ENCODE measurements at places on chromosomes 11 and 22. TPM values are rescaled to one million over a fixed set of nuclear protein-coding genes. Genes with fewer than 3 reads are reported as not detected.

Gene OR52B2
- not detected for total RNA-seq

DNA sequence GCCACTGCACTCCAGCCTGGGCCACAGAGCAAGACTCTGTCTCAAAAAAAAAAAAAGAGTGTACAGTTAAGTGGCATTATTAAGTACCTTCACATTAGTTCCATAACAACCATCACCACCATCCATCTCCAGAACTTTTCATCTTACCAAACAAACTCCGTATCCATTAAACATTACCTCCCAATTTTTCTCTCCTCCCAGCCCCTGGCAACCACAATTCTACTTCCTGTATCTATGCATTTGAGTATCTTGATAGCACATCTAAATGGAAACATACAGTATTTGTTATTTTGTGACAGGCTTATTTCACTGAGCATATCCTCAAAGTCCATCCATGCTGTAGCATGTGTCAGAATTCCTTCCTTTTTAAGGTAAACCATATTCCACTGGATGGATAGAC lies 46.8 kb downstream of the DGCR2 start:
- no peak for DNase-seq

DNA sequence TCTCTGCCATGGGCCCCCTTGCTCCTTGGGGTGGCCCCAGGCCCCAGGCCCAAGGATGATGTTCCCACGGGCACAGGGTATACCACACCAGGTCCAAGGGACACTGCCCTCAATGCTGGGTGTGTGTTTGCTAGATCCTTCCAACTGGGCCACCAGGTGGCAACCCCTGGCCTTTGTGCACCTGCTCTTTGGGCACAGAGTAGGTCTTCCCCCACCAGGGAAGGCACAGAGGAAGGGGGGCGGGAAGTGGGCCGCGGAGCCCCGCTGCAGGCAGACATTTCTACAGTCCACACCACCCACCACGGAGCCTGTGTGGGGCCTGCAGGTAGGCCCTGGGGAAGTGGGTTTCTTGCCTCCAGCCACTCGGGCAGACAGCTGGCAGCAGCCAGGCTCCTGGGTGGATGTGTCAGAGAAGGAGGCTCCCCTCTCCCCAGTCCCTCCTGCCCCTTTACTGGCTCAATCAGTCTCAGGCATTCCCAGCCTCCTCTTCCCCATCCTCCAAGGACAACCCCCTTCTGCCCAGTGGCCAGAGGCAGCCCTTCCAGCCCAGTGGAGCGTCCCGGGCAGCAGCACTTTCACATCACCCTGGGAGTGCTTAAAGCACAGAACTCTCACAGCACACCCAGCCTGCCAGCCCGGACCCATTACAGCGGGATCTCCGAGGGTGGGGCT lies 21.6 kb downstream of the MAFF start:
- DNase-seq, result no peak

GRCh38 chr11:61007383-61007955 lies 36.0 kb downstream of the CD6 start:
- DNase-seq, result no peak

DNA sequence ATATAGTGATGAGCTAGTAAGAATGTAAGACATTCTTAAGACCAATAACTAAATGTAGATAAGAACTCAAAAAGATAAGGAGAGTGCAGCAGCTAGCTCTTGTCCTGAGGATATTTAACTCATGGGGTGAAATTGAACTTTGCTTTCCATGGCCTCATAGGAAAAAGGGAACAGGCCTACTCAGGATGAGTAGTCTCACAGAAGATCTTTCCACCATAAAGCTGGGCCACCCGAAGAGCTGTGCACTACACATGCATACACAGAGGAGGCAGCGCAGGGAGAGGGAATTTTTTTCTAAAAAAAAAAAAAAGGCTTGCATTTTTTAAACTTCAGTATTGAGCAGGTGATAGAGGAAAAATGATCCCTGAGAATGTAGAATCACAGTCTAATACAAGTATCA lies 59.9 kb upstream of the CFAP300 start:
- DNase-seq, result no peak

GRCh38 chr11:3149852-3150188 lies 15.3 kb downstream of the OSBPL5 start:
- DNase-seq, result no peak

DNA sequence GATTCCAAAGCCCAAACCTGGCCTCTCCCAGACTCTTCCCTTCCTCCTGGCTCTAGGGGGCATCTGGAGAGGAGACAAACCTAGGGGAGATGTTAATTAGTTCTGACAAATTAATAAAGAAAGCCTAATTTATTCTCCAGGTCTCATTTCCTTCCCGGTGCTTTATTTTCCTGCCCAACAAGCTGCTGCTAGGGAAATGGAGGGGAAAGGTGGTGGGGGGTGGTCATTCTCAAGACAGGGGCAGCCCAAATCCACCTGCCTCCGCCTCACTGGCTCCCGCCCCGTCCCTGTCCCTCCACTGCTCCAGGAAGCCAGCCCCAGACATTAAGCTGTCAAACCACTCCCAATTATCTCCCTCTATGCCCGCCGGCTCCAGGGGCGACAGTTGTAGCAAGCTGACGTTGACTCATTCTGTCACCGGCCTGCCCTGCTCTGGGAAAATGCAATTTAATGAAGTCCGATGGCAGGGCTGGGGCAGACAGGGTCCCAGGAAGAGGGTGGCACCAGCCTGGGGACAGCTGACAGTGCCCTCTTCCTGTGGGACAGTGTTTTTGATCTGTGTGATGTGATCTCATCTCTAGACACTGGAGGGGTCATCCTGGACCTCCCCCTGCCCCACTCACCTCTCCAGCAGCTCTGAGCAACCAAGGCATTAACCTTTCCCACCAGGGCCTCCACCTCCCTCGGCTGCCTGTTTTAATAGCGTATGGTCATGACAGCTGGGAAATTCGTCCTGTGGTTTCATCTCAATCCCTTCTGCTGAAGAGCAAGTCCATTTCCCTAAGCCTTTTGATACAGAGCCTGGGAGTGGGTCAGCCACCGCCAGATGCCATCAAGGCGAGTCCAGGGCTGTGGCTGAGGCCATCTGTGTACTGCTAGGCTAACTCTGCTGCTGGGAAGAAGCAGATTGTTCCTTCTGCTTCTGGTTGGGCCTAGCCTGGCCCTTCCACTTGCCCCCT lies 27.1 kb downstream of the NECTIN1 start:
- DNase-seq, result peak; percentile 70

- DNase-seq, result no peak
Measured at GRCh38 chr11:77431813-77432212, 42.1 kb downstream of the PAK1 start.

DNA sequence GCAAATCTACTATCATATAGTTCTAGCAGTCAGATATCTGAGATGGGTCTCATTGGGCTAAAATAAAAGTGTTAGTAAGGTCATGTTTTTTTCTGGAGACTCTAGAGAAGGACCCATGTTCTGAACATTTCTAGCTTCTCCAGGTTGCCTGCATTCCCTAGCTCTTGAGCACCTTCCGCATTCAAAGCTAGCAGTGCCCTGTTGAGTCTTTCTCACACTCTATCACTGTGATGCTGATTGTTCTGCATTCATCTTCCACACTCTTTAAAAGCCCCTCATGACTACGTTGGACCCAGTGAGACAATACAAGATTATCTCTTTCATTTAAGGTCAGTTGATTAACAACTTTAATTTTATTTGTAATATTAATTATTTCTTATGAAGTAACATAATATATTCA lies 433.3 kb upstream of the CHORDC1 start:
- no peak for DNase-seq

- no peak for DNase-seq
Measured at GRCh38 chr11:87422566-87422965, 384.8 kb downstream of the TMEM135 start.

DNA sequence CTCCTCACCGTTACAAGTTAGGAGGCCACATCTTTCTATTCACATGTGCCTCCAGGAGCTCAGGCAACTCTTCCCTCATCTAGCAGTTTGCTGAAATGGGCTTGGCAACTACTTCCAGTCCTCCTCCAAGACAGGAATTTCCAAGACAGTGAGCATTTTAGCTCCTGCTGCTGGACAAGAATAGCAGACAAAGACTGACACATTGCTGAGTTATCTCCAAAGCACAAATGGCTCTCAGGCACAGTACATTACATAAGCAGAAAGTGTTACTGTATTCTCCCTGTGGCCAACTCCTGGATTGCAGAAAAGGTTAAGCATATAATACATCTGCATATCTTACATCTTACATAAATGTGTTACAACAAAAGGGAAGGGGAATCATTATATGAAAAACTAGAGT lies 83.2 kb upstream of the POU2AF2 start:
- no peak for DNase-seq

GRCh38 chr11:26025676-26026075 lies 306.3 kb upstream of the ANO3 start:
- no peak for DNase-seq

- no peak for DNase-seq
Measured at GRCh38 chr11:8196749-8197148, 27.9 kb upstream of the RIC3 start.
